ENCODE measurements at places on chromosomes 1 and 21. TPM values are rescaled to one million over a fixed set of nuclear protein-coding genes. Genes with fewer than 3 reads are reported as not detected.

Gene ADGRL4
- 31.7 TPM for total RNA-seq

GRCh38 chr1:86775395-86775794, 71.0 kb downstream of the SH3GLB1 start:
- DNase-seq, result no peak

DNA sequence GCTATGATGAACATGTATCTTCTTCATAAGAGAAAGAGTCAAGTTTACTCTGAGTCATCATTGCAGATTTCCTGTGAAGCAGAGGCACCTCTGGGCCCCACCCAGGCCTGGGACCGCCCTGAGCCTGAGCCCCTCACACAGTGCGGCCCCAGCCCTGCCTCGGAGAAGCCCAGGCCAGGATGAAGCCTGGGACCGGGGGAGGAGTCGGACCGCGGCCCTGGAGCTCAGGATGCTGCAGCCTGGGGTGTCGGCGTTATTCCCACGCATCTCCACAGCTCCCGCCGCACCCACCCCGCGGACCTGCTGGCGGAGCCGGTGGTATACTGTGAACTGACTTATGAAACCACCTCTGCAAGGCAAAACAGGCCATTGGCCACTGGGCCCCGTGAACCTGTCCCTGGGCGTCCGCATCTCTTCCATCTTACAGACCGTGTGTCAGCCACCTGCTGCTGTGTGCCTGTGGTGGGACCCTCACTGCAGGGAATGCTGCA, 2.4 kb upstream of the COL6A1 start:
- DNase-seq, result no peak

DNA sequence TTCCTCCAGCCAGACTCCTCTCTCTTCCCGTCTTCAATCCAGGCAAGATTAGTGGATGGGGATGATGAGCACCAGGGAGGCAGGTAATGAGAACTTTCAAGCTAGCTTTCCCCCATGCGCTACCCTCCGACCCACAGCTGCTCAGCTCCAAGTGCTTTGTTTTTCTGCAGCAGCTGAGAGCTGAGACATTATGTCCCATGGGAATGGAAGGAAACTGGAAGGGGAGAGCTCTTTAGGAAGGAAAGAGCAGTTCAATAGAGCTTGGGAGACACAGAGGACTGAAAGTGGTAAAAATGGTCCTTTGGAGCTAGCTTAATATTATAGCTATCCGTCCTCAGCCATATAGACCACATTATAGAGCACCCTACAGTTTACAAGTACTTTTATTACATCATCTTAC, 39.8 kb downstream of the RAB3B start:
- no peak for DNase-seq

DNA sequence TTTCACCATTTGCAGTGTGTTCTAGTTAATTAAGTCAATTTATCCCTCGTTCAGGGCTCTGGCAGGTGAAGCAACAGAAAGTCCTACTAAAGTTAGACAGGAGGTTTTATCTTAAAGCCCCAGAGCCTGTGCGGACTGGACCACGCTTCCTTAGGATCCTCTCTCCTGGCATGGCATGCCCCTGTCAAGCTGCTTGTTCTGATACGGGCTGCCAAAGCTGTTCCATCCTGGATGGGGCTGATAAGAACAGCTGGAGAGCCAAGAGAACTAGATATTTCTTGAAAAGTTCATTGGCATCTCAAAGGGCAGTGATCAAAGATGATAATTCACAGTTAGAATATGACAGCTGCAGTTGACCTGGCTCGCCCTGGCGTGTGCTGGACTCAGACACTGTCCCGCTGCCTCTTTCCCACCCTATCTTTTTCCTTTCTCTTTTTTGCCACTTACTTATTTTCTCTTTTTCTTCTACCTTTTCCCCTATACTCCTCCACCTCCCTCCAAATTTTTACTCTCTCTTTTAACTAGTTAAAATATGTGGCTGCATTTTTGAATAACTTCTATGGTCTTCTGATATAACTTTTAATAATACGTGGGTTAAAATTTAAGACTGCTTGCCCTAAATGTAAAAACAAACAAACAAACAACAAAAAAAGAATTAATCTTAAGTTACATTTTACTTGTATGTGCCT, 96.7 kb downstream of the ABCA4 start:
- DNase-seq, result no peak

DNA sequence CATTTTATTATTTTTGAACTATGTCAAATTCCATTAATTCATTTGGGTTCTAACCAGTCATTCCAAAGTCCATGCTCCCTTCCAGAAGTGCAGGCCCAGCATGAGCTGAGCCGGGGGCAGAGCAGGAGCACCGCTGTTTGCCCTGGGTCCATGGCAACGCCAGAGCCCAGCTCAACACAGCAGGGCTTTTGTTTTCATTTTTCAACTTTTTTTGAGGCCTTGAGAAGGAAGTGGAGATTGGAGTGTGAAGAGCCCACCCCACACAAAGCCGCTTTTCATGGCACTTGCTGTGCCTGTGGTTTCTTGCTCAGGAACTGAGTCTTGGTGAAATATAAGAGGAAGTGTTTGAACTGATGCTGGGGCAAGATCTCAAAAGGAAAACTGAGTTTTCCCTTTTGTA, 13.2 kb upstream of the PRMT2 start:
- DNase-seq, result no peak
